Liver (tissue), 10 donors: ENCODE measurements at places on chromosomes 4 and X. TPM values are rescaled to one million over a fixed set of nuclear protein-coding genes. Genes with fewer than 3 reads are reported as not detected.

The SLC34A2 gene
- 0.14 TPM for total RNA-seq

The DMRTC1 gene
- total RNA-seq: not detected

The MAOB gene
- 52.9 TPM for total RNA-seq

The DAPP1 gene
- total RNA-seq: 1.1 TPM

The TMEM47 gene
- 13.4 TPM for total RNA-seq

The ZNF157 gene
- not detected for total RNA-seq

The MTCP1 gene
- 2.2 TPM for total RNA-seq

The SPP1 gene
- 29.2 TPM for total RNA-seq

The GDPD2 gene
- not detected for total RNA-seq

The PDGFC gene
- 25.7 TPM for total RNA-seq

The F11 gene
- 54.6 TPM for total RNA-seq

The CDKL5 gene
- total RNA-seq: 2.4 TPM

The MXRA5 gene
- total RNA-seq: 1.0 TPM

The CACNA1F gene
- not detected for total RNA-seq

The CHRDL1 gene
- total RNA-seq: 2.1 TPM

The TRIM61 gene
- total RNA-seq: 1.4 TPM

The DCLK2 gene
- 0.70 TPM for total RNA-seq
